ENCODE measurements at places on chromosomes 16 and 17. TPM values are rescaled to one million over a fixed set of nuclear protein-coding genes. Genes with fewer than 3 reads are reported as not detected.

DNA sequence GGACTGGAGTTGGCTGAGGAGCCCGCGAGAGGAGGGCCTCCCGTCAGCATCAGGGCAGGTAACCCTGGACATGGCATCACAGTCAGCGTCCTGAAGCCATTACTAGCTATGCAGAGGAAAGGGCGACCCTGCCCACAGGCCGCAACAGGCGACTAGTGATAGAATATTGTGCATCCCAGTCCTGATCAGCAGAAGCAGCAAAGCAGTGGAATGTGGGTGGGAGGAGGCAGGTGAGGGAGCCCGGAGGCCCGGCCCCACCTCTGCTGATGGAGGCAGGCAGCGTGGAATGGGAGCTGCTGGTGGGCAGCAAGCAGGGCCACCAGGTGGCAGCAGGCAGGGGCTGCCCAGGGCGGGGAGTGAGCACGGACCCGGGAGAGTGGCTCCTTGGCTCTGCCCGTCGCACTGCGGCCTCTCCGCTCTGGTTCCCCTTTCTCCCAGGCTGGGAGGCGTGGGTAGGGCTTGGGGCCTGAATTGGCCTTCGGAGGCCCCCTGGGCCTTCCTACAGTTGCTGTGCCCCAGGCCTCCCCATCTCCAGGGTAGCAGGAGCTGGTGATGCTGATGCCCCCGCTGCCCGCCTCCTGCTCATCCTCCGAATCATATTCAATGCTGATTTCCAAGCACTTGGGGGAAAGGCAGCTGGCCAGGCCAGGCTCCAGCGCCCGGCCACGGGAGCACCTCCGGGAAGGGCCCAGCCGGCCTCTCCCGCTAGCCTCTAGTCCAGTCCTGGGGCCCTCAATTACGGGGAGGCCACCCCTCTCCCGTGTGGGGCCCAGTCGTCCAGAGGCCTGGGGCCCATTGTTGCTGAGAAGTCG lies 20.2 kb downstream of the TSPOAP1 start:
- DNase-seq: no peak

- DNase-seq: no peak
These were observed 669.3 kb downstream of the WWOX start for GRCh38 chr16:78768718-78769117.

GRCh38 chr16:860891-861290 lies 60.4 kb upstream of the GNG13 start:
- no peak for DNase-seq

MT1E gene
- 262 TPM for total RNA-seq

IRX3 gene
- total RNA-seq: 40.7 TPM

GRCh38 chr16:88317613-88317965 lies 65.2 kb upstream of the ZNF469 start:
- peak; percentile 39 for DNase-seq

DNA sequence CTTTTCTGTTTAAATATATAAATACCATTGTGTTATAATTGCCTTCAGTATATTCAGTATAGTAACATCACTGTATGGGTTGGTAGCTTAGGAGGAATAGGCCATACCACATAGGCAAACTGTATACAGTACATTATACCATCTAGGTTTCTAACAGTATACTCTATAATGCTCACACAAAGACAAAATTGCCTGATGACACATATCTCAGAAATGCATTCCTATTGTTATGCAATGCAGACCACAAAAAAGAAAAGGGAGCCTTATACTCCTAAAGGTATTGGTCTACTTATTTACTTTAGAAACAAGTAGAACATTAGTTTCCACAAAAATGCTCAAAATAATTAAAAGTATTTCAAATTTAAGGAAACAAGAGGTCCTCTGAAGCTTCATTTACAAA lies 47.9 kb downstream of the SETD6 start:
- no peak for DNase-seq

GRCh38 chr16:85349365-85350145 lies 237.3 kb upstream of the CIBAR2 start:
- DNase-seq: no peak

- DNase-seq: no peak
These were observed 52.4 kb downstream of the DUSP14 start for GRCh38 chr17:37541880-37542660.

DNA sequence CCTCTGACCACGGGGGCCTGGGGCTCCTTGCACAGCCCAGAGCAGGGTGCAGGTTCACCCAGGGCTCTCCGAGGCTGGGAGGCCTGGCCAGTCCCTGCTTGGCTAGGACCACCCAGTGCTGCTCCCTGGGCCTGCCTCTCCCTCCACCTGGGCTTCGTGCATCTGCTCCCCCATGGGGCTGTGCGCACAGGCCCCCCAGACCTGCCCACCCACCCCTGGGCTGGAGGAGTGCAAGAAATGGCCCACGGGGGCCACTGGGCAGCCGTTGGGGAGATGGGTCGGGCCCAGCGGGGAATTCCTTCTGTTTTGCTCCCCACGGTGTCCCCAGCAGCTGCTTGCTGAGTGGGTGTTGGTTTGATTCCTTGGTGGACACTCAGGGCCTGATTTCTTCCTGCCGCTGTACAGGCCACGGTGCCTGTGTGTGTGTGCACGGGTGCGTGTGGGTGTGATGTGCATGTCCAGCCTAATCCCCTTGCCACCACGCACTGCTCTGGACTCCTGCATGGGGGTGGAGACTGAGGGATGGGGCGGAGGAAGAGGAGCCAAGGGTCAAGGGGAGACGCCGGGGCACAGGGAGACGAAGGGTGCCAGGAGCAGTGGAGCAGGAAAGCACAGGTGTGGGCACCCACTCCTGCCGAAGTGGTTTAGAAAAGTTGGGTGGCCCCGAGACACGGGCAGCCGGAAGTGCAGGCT lies 8.5 kb downstream of the PRSS27 start:
- DNase-seq: no peak

Data from left lung (tissue), 14 donors.